ENCODE measurements at places on chromosomes 3 and 15.

DNA sequence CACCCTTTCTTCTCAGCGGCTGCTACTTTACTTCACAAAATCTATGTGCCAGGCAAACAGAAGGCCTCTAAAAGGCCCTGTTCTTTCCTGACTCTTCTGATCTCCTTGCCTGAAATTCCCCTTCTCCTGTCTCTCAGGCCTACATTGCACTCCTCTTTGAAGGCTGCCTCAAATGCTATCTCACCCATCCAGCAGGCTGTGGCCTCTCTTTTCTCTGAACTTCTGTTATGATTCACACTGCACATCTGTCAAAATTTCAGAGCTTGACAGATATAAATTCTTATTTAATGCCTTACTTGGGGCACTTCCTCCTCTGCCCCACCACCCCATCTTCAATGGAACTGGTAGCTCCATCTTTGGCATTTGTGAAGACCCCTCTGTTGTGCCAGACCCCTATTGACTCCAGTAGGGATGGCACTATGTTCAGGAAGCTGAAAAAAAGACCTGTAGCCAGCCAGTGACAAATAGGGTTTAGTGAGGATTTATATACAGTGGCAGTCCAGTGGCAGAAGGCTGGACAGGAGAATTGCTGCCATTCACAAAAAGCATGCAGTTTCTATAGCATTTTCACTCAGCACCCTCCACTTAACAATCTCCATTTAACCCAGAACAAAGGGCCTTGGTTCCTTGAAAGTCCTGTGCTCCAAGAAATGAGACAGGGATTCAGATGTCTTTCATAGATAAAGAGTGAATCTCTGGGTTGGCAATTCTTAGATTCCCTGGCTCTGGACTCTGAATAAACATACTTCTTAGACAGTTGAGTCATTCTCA is 415.8 kb upstream of the GRM7 start:
- DNase-seq: no peak

GRCh38 chr3:70249509-70250160 is 62.8 kb downstream of the MDFIC2 start:
- DNase-seq: no peak

- no peak for DNase-seq
These were observed 269.4 kb upstream of the ARRDC4 start for GRCh38 chr15:97691078-97691477.

GRCh38 chr15:69784798-69785566 is 312.7 kb downstream of the TLE3 start:
- no peak for DNase-seq

DNA sequence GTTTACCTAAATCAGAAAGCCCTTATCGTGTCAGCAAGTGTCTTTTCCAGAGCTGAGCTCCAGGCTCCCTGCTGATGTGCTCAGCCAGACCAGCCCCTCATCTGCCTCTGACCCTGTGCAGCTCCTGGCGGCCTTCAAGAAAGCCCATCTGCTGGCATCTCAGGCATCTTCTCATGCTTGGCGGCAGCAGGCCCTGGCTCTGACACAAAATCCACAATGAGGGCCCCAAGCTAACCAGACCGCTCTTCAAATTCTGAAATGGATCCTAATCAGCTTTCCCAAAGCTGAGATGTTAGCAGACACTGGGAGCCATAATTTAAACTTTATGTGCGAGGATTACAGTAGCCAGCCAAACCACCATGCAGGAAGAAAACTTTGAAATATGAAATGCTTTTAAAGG is 50.8 kb upstream of the CTDSPL start:
- no peak for DNase-seq

DNA sequence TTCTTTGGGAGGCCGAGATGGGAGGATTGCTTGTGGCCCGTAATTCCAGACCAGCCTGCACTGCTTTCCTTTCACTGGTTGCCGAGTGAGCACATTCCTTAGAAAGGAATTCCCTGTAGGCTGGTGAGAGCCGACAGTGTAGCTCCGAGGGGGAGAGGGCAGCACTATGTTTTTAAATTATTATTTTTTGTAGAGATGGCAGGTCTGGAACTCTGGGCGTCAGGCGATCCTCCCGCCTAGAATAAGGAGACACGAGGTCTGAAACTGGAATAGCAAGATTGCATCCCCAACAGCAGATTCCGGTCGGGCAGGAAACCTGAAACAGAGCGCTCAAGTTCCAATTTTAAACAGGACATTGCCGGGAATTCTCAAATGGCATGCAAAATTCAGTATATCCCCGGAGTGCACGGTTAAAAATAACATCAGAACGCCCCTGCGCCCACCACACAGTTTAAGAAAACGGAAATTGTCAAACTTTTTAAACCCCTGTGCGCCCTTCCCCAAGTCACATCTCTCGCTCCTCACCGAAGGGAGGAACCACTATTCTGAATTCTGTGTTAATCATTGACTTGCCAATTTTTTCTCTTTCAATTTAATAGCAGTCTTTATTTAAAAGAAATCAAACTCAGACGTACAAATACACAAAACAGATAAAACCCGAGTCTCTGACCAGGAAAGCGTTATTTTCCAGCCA is 643 bp upstream of the RNU5B-1 start:
- DNase-seq: peak; percentile 33

DNA sequence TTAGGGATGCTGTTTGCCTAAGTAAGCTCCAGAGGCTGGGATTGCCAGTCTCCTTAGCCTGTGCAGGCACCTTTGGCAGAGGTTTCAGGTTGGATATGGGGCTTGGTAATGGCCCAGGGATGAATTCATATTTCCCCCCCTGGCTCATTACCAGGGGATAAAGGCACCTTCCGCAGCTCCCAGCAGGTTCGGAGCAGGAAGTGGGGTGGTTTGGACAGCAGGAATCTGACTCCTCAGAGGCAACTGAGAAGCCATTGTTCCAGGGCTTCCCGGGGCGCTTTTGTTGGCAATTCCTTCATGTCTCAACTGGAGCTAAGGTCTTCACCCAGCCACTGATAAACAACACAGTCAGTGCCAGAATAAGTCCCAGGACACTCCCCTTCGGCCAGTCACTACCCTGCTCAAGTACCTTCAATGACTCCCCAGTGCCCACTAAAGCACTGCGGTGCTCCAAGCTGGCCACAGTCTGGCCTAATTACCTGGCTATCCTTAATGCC is 85.3 kb upstream of the SLC6A6 start:
- no peak for DNase-seq

DNA sequence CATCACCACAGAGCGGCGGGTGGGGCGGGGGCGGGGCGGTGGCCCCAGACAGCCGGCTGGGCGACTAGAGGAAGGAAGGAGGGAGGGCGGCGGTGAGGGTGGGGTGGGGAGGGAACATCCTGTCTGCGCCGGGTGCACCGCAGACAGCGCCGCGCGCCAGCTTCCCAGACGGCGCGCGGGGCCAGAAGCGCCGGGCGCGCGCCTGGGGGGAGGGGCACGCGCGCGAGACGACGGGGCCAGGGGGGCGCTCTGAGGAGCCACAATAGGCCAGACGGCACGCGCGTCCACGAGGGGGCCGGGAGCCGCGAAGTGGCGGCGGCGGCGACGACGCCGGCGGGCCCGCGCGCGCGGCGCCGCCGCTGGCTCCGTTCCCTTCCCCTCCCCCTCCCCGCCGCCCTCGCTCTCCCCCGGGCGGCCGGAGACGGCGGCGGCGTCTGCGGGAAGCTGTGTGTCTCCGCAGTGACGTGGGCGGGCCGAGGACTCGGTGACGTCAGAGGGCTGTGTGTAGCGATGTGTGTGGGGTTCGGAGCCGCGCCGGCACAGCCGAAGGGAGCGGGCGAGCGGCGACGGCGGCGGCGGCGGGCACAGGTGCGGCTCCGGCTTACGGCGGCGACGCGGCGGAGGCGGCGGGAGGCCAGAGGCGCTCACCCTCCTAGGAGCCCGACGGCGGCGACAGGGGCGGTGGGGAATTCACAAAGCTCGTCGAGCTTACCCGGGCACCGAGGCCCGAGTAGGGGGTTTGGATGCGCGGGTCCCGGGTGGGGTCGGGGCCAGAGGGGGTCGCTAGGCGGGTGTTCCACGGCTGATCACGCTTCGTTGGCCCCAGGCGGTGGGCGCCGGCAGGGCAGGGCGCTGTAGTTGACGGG is at the start of gene SKIL:
TSS of gene SKIL (plus strand) at position 540 of the 866 bp plus-strand sequence. CDS start 2,617 bp downstream, outside the sequence.
- DNase-seq: peak; percentile 96

- no peak for DNase-seq
These were observed 146.3 kb downstream of the ALCAM start for GRCh38 chr3:105513042-105513441.

DNA sequence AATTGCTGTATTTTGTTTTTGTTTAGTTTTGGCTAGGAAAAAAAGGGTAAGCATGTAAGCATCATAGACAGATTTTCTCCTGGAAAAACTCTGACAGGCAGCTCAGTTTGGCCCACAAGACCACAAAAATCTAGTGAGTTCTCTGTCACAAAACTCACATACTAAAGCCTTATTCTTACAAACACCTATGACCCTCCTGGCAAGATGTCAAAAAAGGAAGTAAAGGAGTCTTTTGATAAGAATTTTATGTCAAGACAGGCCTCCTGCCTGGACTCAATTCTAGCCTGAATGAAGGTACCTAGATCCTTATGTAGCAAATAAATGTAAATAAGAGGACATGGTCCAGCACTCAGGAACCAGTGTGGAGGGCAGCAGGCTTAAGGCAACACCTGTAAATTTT is 668.3 kb upstream of the ZNF385D start:
- DNase-seq: no peak

- no peak for DNase-seq
These were observed 31.0 kb downstream of the IQCB1 start for GRCh38 chr3:121803771-121804320.

- DNase-seq: no peak
These were observed 175.9 kb downstream of the OTOL1 start for GRCh38 chr3:161672478-161672877.

- no peak for DNase-seq
These were observed 32.5 kb upstream of the ZNF445 start for GRCh38 chr3:44510000-44510368.

DNA sequence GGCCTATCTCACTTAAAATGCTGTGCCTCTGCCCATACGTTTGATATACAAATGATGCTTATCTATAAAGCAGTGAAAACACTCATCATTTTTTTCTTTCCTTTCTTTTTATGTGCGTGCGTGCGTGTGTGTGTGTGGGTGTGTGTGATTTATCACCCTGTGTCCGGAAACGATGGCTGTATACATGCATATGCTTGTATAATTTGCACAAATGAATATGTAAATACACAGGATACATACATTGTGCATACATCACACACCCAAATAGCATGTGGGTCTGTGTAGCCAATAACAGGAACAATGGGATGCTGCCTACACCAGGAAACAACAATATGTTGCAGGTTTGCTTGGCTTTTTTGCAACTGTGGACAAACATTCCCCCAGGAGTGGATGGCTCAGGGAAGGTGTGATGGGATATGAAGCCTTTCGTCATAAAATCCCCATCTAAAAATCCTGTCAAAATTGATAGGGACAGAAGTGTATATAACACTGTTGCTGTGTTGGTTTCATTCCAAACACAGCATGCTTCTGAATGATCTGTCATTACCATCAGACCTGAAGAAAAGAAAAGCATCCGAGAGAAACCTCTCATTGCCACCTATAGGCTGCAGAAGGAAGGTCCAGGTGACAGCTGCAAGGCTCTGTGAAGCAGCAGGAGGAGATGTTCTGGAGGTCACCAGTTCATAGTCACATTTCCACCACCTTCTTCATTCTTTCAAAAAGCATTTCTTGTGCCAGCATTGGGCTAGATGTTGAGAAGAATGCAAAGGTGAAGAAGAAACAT is 503.9 kb upstream of the NR2F2 start:
- no peak for DNase-seq

GRCh38 chr15:38994310-38994709 is 429.7 kb upstream of the RASGRP1 start:
- no peak for DNase-seq

GRCh38 chr3:184864000-184864399 is 52.0 kb downstream of the VPS8 start:
- DNase-seq: no peak

DNA sequence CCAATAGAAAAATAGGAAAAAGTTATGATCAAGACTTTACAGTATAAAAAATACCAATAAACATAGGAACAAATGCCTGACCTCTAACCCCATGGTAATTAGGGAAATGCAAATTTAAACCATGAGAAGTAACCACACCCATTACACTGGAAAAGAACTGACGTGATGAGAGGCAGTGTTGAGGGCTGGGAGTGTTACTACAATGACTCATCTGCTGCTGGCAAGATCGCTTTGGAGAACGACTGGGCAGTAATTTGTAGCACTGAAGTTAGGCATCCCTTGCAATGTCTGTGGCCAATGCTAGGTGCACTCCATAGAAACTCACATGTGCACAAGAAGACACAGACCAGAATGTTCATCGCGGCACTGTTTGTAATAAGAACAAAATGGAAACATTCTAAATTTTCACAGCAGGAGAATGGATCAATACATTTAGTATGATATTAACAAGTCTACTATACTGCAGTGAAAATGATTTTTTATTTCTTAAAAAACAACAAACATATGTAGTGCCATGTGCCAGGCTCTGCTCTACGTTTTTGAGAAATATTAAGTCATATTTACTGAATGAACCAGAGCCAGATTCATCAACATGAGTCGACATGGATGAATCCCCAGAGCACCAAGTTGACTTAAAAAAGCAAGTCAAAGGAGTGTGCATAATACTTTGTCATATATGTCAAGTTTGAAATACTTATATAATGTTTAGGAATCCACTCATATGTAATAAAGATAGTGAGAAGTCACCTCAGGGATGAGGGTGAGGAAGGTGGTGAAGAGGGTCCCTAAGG is 37.6 kb upstream of the EPHB3 start:
- no peak for DNase-seq

GRCh38 chr3:4438296-4438695 is 28.8 kb downstream of the SUMF1 start:
- no peak for DNase-seq

GRCh38 chr3:129972301-129972700 is 2.2 kb upstream of the TRH start:
- DNase-seq: no peak

- no peak for DNase-seq
These were observed 74.9 kb upstream of the NSMCE3 start for GRCh38 chr15:29344474-29344873.

DNA sequence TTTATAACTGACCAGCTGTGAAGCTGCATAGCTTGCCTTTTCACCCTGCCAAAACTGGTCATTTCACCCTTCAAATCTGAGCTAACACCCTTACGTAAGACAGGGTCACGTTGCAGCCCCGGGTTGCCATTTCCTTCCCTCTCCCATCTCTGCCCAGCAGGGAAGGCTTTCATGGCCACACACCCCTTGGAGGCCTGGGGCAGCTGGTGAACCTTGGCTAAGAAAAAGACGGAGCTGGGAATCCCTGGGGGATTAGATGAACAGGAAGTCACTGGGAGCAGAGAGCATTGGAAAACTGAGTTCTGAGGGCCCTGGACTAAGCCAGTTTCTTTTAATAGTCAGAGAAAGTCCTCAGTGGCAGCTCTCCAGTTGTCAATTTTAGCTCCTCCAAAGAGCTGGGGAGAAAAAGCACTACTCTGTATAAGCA is 67.8 kb downstream of the TTC23 start:
- no peak for DNase-seq

DNA sequence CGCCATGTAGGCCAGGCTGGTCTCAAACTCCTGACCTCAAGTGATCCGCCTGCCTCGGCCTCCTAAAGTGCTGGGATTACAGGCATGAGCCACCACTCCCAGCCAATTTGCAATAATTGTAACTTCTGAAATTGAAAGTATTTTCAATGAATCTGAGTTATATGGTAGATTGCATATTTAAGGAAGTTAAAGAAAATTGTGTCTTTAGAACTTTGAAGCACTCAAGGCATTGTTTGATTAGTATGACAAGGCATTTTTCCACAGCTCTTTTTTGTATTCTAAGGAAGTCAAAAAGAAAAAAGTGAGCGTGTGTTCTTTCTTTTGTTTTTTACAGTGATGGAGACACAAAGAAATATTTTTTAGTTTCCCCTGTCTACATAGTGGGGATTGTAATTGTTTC is 15.7 kb upstream of the RPLP1 start:
- DNase-seq: no peak

Measured in NCI-H2171 (cell line).